ENCODE measurements at places on chromosomes 6 and 20.
A peak's percentile ranks its signal among the peaks of the same experiment; 100 is the strongest.

- DNase-seq = no peak
Observed at GRCh38 chr6:13006578-13007300, 290.2 kb downstream of the PHACTR1 start.

DNA sequence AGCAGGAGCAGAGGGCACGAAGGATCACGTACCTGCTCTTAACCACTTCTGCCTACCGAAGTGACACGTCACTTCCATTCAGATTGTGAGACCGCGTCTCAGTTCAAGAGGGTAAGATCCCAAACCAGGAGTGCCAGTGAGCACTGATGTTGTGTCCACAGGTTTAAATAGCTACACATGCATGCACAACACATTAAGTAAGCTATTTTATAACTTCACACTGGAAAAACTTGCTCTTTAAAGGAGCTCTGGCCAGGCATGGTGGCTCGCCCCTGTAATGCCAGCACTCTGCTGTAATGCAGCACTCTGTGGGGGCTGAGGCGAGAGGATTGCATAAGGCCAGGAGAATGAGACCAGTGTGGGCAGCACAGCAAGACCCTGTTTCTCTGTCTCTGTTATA lies 21.1 kb downstream of the ABHD12 start:
- no peak for DNase-seq

DNA sequence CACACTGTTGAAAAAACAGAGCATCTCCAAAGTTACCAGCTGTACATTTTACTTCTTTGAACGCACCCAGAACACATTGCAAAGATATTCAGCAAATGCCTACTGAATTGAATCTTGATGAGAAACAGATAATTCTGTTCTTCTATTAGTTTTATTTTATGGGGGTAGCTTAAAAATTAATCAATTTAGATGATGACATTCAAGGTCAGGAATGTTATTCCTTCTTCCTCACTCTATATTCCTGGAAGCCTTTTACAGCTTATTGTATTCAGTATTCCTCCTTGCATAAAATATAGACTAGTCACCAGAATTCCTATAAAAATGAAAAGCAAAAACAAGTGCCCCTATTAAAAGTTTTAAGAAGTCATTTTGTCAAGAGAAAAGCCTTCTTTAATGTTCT lies 21.4 kb upstream of the GMDS start:
- DNase-seq = no peak

DNA sequence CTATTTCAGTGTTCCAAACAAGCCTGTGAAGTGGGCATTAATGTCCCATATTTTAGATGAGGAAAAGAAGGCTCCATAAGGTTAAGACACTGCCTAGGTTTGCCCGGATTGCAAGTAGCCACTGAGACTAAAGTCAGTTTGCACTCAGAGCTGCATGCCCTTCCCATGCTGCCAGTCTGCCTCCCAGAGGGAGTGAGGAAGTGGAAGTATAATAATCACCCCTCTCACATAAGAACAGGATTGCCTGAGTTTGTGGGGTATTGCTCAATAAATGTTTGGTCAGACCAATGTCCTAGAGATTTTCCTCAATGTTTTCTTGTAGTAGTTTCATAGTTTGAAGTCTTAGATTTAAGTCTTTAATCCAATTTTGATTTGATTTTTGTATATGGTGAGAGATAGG lies 43.9 kb upstream of the CLIC5 start:
- DNase-seq = no peak

- DNase-seq = no peak
Observed at GRCh38 chr6:106146852-106147351, 60.8 kb downstream of the PRDM1 start.

- no peak for DNase-seq
Observed at GRCh38 chr20:11907621-11908020, 10.1 kb upstream of the BTBD3 start.

DNA sequence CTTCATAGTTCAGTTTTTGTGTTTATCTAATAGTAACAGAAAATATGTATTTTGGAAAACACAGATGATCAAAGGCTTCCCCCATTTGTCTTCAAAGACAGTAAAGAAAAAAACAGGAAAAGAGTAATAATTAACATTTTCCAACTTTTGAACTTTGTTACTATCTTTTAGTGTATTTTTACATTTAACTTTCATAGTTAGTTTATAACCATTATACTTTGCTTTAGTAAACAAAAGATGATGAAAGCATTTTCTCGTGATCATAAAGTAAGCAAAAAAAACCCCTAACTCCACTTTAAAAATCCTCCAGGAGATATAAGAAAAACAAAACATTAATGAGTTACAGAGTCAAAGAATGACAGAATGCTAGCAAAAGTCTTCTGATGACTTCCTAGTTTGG lies 13.6 kb upstream of the GPRC6A start:
- no peak for DNase-seq

- peak; percentile 21 for DNase-seq
Observed at GRCh38 chr6:157644043-157644810, 178.8 kb upstream of the SNX9 start.

DNA sequence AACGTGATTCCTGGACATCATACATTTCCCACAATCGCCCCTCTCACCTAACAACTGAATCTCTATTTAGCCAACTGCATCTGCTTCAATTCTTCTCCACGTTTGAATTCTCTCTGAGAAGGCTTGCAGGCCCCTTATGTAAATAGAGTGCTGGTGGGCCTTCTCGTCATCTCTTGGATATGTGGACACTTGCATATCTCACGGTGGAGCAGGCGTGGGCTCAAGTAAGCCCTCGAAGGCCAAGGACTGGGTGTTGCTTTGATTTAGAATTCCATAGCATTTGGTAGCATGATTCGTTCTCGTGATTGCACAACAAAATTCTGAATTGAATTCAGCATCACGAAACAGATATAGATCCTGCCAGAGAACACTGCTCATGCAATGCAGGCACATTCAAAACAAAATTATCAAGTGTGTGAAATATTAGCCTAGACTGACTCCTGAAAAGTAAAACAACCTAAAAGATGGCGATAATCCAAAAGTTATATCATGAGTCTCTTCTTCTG lies 613.6 kb downstream of the TFAP2A start:
- DNase-seq = no peak

DNA sequence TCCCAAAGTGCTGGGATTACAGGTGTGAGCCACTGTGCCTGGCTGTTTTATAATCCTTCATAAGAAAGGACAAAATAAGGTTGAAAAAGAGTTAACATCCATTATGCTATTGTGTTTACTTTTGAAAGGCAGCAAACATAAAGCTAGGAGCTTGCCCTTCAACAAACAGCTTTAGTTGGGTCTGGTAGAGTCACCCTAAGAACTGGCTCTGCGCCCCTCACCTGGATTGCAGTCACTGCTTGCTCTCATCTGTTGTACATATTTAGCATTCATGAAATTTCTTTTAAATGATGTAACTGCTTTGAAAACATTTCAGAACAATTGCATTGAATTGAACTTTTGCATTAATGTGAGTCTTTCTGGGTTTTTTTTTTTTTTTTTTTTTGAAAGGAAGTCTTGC lies 38.9 kb downstream of the JARID2 start:
- DNase-seq = peak; percentile 44

- DNase-seq = no peak
Observed at GRCh38 chr20:2293971-2294370, 1.8 kb upstream of the TGM3 start.

GRCh38 chr6:25192590-25193459 lies 86.3 kb upstream of the CARMIL1 start:
- peak; percentile 58 for DNase-seq

DNA sequence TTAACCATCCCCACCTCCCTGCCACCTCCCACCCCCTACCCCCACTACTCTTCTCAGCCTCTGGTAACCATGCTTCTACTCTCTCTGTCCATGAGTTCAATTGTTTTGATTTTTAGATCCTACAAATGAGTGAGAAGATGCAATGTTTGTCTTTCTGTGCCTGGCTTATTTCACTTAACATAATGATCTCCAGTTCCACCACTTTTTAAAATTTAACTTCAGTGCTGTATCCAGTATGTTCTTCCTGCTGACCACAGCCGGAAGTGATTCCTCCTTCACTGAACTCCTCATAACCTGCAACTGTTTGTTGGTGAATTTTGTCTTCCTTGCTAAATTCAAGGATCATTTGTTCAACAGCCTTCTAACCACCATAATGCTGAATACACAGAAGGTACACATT lies 3.9 kb downstream of the MAP7 start:
- DNase-seq = no peak

DNA sequence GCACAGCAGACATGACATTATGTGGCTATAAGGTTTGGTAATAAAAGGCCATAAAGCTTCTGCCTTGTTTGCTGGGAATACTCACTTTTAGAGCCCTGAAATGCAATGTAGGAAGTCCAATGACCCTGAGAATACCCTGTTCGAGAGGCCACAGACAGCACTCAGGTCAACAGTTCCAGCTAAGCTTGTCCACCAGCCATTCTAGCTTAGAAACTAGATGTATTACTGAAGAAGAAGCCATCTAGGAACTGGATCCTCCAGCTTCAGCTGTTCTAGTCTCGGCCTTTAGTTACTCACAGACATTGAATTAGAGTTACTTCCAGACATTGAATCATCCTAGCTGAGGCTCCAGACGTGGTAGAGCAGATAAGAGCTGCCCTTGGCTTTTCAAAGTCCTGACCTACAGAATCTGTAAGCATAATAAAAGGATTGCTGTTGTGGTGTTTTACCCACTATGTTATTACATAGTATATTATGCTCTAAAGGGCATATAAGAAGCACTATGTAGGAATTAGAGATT lies 84.9 kb downstream of the MMS22L start:
- no peak for DNase-seq

GRCh38 chr6:153623496-153623895 lies 415.5 kb upstream of the OPRM1 start:
- no peak for DNase-seq

DNA sequence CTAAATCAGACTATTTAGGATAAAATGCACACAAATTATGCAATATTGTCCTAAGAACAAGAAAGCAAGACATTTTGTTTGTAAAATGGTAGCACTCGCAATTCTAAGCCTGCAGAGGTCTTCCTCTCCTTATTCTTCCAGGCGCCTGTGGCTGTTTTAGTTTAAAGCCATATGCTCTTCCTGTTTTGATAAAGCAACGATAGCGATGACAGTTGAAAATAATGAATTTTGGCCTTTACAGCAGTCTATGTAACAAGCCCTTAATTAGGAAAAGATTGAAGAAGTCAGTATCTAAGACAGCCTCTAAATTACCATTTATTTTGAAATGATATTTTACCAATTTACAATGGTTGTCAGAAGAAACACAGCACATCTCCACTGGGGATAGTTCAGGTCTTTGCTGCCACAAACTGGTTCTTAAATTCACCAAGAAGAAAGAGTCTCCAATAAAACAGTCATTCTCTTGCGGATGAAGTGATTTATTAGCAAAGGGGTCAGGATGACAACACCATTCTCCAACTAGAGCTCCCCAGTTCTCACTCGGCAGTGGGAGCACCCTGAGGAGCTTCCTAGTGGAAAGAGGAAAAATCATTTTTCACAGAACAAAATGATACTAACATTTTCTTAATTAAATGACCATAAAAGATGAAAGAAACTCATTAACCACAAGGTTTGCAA lies 21.4 kb downstream of the UBE3D start:
- DNase-seq = no peak

GRCh38 chr20:41655962-41656618 lies 37.9 kb upstream of the CHD6 start:
- DNase-seq = no peak

- DNase-seq = peak; percentile 9
Observed at GRCh38 chr6:125197795-125198269, 44.3 kb downstream of the TPD52L1 start.

- no peak for DNase-seq
Observed at GRCh38 chr6:147510929-147511590, 2.6 kb downstream of the SAMD5 start.

DNA sequence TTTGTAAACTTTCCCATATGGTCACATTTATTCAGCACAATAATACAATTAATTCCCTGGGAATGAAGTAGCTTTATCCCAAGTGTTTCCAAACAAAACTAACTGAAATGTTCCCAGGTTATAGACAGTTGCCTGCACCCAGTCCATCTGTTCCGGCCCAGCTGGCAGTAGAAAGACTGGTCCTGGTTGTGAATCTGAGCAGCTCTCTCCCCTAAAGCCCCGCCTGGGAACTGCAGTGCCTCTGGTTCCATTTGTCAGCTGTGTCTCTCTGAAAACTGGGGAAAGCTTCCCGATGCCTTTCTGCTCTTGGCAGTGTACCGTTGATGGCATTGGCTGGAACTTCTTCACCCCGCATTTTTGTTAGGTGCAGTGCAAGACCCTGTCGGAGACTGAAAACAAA lies 8.7 kb downstream of the MTHFD1L start:
- DNase-seq = no peak

DNA sequence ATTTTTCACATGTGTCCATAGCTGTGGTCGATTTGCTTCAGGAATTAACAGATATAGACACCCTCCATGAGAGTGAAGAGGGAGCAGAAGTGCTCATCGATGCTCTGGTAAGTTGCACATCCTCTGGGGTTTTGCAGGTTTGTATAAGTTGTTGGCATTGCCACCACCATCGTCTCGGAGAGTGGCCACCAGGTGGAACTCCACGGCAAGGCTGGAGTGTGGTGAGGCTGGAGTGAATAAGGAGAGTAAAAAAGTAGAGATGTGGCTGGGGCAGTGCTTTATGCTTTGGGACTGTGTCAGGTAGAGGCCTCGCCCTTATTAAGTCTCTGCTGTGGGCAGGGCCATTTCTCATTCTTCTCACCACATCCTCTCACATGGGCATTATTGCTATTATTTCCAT lies 63.7 kb downstream of the CTNNBL1 start:
- DNase-seq = no peak

- DNase-seq = no peak
Observed at GRCh38 chr6:114648847-114649246, 306.0 kb upstream of the HS3ST5 start.

DNA sequence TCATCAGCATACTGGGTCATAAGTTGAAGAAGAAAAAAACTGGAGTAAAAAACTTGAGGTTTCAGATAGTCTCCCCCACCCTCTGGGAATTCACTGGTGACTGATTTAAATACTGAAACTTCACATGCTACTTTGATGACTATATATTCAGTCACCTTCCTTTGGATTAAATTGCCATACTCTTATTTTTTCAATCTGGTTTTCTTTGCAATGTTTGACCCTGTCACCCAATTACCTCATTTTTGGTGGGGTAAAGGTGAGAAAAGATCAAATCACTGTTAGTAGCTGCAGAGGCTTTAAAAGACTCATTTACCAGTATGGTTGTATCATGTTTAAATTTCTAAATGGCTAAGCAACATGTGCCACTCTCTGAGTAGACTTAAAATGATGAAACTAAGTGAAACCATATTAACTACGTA lies 862.7 kb upstream of the FLRT3 start:
- no peak for DNase-seq

GRCh38 chr20:11332381-11332780 lies 585.3 kb upstream of the BTBD3 start:
- no peak for DNase-seq
